Umbilical cord (tissue), 2 donors: ENCODE measurements at places on chromosomes 12 and 14.

- DNase-seq = no peak
Observed at GRCh38 chr12:116719731-116720528, 17.9 kb downstream of the SPRING1 start.

DNA sequence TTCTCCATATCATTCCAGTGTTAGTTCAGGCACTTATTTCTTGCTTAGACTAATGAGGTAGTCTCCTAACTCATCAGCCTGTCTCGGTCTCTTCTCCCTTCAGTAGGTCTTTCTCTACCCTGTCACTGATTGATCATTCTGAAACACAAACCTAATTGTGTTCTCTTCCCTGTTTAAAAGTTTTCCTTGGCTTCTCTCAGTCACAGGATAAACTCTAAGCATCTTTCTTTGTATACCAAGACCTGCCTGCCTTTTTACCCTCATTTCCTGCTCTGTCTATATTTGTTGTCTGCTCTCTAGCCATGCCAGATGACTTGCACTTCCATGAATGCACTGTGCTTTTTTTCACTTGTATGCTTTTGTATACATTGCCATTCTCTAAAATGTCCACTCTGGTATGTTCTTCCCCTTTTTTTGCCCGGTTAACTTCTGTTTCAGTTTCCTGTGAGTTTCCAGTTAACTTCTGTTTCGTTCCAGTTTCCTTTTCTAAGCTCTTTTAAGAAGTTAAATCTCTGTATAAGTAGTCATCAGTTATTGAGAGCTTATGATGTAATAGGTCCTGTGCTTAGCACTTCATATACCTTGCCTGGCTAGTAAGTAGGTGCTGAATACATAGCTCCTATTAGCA, 12.8 kb downstream of the DIP2B start:
- DNase-seq = peak; percentile 49

DNA sequence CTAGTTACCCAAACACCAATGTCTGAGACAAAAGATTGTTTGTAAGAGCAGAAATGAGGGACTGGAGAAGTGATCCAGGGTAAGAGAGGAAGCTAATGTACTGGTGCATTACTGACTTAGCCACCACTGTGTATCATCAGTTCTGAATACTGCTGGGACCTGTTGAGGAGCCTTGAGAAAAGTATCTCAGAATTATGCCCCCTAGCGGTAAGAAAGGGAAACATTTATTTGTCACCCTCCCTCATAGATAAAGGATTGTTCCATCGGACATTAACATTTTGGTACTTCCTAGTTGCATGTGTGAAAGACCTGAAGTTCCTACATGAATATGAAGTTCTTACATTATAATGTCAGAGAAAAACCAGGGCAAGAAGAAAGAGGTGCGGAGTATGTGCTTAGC, 612.5 kb downstream of the FSCB start:
- no peak for DNase-seq

- DNase-seq = no peak
Observed at GRCh38 chr14:39841088-39841487, 408.9 kb upstream of the FBXO33 start.

DNA sequence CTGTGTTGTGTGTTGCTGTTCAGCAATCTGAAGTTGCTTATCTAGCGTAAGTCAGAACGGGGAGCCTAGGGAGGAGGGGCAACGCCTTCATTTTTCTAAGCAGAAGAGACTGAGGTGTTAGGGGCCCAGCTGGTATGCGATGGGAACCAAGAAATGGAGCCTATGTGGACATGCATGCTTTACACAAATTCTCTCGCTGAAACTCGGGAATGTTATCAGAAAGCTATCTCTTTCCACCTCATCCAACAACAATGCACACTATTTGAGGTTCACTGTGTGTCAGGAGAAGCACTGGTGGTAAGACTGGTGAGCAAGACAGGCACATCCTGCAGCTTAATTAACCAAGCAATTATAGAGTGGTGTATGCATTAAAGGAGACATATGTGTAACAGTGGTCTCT, 89.7 kb downstream of the NRXN3 start:
- no peak for DNase-seq

- no peak for DNase-seq
Observed at GRCh38 chr12:71562676-71563595, 100.7 kb downstream of the ZFC3H1 start.

DNA sequence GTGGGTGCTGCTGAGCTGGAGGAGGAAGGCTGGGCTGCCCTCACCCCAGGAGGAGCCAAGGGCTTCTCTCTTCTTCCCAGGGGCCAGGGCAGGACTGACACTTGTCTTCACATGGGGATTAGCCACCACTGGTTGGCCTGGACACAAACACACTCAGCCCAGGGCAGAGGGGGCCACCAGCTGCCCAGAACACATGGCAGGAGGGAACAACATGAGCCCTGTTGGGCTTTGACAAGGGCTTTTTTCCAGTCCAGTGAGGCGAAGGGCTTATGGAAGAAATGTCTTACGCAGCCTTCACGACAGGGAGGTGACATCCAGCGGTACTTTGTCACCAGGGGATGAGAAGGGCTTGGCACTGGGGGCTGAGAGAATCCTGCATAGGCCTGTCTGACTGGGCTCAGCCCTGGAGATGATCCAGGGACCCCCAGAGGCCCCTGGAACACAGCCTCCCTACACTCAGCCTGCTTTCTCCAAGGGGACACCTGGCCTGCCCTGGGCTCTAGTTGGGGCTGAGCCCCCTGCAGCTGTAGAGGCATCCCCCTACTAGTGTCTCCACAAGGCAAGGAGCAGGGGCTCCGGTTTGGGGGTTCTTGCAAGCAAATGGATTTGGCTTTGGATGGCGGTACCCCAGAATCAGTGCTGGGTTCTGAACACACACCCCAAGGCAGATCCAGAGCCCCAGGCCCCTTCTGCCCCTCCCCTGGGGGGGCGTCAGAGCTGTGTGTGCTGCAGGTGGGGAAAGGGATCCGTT, 18.9 kb downstream of the ARL6IP4 start:
- no peak for DNase-seq

DNA sequence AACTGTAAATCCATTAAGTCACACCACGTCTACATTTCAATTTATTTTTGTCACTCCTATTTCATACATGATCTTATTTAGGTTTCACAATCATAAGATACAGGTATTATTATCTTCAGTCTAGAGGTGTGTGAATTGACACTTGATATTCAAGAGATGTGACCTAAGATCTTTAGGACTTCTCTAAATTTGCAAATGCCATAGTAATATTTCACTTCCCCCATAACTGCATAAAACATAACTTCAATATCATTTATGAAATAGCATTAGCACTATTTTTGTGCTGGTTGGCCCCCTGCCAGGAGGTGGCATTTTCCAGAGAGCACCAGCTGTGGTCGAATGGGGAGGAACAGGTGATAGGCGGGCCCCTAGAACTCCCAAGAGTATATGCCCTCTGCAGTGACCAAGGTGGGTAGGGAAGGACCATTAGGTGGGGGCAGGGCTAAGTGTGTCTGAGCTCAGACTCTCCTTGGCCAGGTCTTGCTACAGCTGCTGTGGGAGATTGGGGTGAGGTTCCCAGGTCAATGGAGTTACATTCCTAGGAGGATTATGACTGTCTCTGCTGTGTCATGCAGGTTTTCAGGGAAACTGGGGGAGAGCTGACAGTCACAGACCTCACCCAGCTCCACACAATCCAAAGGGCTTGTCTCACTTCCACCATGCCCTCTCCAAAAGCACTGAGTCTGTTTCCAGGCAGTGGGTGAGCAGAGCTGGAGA, 49.2 kb upstream of the ERGIC2 start:
- no peak for DNase-seq

DNA sequence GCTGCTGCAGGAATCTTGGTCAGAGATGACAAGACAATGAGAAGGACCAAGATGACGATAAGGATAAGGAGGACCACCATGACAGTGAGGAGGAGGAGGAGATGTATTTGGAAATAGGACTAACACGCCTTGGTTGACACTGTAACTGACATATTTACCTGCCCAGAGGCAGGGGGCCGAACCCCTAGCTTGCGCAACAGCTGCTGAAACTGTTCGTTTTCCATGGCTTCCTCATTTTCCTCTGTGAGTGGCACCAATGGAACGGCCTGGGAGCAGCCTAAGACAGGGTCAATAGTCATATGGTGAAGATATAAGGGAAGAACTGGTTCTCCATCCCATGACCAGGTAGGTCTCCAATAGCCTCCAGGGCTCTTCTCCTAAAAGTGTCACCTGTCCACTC, 28.8 kb downstream of the TIMELESS start:
- DNase-seq = no peak

GRCh38 chr12:76470028-76470939, 89.3 kb downstream of the OSBPL8 start:
- peak; percentile 67 for DNase-seq

GRCh38 chr12:64621257-64621942, 11.1 kb downstream of the RASSF3 start:
- DNase-seq = peak; percentile 30

DNA sequence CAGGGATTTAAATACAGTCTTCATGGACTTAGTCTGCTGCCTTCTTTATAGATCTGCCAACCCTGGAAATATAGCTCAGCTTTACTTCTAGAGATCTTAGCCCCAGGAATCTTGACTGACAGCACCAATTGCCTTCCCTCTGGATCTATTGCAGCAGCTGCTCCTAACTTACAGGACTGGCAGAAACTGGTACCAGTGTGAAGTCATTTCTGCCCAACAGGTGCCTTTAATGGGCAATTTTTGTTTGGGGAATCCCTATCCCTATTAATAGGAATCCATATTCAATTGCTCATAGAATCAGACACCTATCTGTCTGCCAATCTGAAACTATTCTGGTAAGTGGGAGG, 27.2 kb downstream of the SPX start:
- DNase-seq = peak; percentile 77

DNA sequence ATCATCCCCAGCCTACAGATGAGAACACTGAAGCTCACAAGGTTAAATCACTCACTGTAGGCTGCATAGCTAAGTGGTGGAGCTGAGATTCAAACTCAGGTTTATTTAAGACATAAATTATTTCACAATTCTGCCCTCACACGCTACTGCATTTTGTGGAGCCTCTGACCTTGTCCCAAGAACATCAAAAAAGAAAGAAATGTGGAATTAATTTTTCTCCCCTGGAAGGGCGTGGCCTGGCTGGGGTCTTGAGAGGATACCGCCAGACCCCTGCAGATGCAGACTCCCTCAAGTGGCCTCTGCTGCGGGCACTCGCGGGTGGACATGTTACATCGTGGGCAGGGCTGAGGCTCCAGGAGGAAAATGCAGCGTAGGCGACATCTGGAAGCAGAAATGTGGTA, 40.6 kb downstream of the LTBP2 start:
- no peak for DNase-seq

DNA sequence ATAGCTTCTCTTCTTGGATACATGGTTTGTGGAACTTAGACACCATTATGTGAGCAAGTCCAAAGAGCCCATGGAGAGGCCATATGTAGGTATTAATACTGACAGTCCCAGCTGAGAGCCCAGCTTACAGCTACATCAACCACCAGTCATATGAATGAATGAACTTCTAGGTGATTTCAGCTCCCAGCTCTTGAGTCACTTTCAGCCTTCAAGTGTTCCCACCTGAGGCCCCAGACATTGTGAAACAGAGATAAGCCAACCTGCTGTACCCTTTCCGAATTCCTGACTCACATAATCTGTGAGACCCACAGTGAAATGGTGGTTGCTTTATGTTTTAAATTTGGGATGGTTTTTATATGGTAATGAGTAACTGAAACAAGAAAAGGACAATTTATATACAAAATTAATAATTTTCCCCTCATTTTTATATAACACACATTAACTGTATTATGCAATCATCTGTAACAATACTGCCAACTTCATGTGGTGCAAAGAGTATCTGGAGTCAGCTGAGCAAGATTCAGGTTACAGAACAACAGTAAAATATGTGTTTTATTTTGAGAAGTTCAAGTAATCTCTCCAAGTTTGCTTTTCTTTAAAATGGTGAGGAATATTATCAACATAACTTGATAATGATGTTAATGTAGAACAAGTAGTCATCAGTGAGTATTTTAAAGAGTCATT, 27.7 kb upstream of the FBXO33 start:
- DNase-seq = no peak

GRCh38 chr14:26702721-26703230, 104.9 kb upstream of the NOVA1 start:
- DNase-seq = peak; percentile 5

GRCh38 chr14:64745511-64746091, 41.4 kb downstream of the PLEKHG3 start:
- peak; percentile 67 for DNase-seq

- peak; percentile 38 for DNase-seq
Observed at GRCh38 chr12:911191-911826, 38.2 kb downstream of the RAD52 start.

DNA sequence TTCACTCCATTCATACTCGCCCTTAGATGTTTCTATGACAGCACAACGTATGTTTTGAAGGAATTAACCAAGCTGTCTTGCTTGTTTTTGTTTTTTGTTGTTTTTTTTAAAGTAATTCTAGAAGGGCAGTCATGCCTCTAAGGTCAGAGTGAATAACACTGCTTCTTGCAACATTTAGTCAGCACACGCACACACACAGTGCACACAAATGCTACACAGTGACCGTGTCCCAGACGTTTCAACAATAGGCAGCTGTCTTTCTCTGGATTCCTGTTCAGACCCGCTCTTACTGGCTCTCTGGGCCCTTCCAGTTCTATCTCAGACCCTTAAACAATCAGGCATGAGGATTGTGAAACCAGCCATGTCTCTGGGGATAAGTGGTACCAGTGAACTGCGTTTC, 351.0 kb upstream of the FKBP4 start:
- DNase-seq = no peak

DNA sequence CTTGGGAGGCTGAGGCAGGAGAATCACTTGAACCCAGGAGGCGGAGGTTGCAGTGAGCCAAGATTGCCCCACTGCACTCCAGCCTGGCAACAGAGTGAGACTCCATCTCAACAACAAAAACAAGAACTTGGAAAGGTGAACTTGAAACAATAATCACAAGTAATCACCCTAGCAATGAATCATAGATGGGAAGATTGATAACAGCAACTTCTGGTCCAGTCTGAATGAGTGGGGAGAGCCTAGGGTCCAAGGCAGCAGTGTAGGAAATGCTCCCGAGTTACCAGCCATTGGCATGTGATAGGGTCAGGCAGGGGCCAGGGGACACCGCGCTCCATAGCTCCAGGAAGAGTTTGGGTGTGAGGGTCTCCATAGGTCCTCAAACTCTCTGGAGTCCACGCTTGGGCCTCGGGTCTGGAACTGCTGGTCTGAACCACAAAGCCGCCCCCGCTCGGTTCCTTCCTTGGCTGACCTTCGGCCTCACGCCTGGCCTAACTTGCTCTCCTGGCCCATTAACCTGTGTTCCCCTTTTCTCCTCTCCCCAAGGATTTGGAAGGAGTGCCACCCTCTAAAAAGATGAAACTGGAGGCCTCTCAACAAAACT, 19.9 kb upstream of the MLXIP start:
- no peak for DNase-seq

- no peak for DNase-seq
Observed at GRCh38 chr14:104547998-104548700, 31.4 kb upstream of the C14orf180 start.
